Fibroblast of skin of left quadriceps (primary cell): ENCODE measurements at places on chromosomes 2 and 18.

DNA sequence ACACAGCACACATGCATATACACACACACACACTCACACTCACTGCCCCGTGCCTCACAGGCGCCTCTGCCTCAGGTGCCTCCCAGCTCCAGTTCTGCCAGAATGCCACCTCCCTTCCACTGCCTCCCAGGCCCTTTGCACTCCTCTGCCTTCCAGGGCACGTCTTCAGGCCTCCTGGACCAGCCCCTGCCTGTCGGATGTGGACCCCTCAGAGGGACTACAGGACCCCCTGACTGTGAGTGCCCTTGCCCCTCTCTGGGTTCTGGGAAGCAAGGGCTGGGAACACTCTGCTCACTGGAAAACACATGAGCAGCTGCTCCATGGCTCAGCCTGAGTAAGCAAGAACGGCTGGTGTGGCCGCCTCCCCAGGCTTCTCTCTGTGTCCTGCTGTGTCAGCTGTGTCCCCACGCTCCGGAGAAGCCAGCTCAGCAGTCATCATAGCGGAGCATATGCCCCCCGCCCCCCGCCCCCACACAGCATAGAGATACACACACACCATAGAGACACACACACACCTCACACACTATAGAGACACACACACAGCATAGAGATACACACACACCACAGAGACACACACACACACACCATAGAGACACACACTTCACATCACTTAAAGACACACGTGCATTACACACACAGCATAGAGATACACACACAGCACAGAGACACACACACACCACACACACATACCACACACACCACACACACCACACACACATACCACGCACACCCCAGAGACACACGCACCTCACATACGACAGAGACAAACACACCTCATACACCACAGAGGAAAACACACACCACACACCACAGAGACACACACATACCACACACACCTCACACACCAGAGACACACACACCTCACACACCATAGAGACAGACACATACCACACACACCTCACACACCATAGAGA is 271.3 kb downstream of the CYRIA start:
- no peak for DNase-seq

DNA sequence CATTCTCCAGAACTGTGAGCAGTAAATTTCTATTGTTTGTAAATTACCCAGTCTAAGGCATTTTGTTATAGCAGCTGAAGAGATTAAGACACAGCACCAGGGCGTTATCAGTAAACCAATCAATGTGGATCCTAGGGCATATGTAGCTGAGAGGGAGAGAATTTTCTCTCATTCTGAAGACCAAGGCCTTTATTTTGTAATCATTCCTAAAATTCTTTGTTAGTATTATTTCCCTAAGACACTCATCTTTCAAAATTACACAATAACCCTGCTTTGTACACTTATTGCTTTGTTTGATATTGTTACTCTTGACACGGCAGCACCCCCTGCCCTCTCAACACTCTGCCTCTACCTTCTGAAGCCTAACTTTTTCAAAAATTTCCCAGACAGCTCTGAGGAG is 419.1 kb downstream of the SLC4A3 start:
- no peak for DNase-seq

DNA sequence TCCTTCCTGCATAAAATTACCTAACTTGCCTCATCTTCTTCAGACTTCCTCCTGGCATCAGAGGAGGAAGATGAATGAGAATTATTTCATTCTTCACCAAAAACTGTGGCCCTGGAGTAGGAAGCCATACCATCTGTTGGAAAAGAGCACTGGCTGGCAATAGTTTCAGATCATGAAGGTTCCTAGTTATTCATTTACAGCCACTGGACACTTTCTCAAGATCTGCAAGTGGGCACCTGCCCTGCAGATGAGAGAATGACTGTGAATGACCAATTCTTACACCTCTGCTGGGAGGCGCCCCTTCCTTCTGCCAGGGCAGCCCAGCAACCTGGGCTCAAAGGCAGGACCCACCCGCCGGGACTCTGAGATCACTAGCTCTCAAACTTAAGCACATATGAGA is 13.0 kb downstream of the DIPK1C start:
- no peak for DNase-seq

- no peak for DNase-seq
These were observed 61.2 kb downstream of the ATOH8 start for GRCh38 chr2:85814802-85815550.

DNA sequence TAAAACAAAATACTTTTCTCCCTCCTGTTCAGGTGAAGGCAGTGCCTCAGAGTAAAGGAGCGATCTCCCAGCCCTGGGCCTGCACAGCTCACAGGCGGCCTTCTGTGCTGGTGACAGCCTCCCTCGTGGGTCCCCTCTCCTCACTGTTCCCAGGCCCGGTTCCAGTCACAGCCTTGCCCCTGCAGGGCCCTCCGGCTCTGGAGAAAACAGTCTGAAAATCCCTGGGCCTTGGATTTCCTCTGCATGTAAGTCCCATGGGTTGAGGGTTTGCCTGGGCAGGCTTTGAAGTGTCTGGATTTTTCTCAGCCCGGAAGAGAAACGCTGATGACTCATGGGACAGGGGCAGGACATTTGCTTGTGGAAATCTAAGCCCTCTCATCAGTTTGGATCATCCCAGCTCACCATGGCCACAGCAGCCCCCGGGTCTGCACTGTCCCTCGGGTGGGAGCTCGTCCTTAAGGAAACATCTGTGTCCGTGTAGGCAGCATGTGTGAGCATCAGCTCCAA is 186.1 kb upstream of the RAB12 start:
- peak; percentile 14 for DNase-seq

DNA sequence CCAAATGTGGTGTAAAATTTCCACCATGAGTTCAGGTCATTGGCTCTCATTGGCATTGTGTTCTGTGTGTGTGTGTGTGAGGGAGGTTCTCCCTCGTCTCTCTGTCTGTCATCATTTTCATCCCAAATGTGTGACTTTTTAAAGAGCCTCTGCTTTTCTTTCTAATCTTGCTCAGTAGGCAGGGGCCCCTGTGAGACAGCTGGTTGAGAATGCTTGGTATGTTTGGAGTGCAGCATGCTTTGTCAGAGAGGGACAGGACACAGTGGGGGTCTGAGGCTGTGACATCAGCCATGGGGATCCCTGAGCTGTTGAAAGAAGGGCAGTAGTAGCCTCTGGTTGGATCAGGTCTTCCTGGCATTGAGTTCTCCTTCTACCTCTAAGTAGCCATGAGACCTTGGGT is 10.6 kb downstream of the PTPRM start:
- DNase-seq = no peak

DNA sequence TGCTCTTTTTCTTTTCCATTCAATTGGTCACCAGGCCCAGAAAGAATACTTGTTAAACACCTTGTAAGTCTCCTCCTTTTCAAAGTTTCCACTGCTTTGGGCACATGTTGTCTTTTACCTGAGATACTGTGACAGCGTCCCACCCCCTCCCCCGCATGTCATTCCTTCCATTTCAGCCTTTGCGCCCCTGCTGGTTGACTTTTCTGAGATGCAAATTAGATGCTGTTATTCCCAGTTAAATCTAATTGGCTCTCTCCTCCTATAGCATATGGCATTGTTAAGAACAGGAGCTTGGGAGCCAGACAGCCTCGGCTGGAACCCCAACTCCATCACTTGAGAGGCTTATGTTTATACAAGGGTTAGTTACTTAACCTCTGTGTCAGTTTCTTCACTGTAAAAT is 80.3 kb upstream of the GAREM1 start:
- no peak for DNase-seq

DNA sequence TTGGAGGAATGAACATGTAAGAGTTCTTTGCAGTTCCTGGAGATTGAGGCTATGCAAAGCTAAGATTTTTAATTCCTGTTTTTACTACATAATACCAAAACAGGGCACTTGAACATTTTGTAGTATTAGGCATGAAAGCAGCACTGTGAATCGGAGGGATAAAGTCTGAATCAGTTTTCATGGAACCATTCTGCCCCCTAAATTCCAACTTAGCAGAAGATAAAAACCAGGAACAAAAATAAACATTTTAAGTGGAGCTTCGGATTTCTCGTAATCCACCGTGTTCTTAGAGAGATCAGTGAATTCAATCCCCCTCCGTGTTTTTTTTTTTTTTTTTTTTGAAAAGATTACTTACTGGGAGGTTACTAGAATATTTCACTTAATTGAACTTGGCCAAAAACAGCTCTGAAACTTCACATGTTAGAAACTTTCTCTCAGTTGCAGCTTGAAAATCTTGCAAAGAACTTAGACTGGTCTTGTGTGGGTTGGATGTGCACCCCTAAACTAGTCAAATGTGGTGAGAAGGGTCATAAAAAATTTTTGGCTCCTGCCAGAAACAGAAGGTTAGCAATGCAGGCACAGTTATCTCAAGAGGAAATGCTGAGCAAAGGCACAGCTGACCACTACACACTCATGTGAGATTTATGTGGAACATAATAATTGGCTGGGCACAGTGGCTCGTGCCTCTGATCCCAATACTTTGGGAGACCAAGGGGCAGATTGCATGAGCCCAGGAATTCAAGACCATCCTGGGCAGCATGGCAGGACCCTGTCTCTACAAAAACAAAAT is 145.4 kb upstream of the RNF152 start:
- DNase-seq = no peak

GRCh38 chr2:3297523-3297922 is 80.1 kb downstream of the EIPR1 start:
- DNase-seq = no peak

GRCh38 chr2:236820763-236821344 is 251.2 kb downstream of the ACKR3 start:
- DNase-seq = no peak
